BJ (cell line): ENCODE measurements at places on chromosomes 2 and 18.

GRCh38 chr18:63869374-63869773, 18.1 kb upstream of the SERPINB2 start:
- peak; percentile 50 for DNase-seq

DNA sequence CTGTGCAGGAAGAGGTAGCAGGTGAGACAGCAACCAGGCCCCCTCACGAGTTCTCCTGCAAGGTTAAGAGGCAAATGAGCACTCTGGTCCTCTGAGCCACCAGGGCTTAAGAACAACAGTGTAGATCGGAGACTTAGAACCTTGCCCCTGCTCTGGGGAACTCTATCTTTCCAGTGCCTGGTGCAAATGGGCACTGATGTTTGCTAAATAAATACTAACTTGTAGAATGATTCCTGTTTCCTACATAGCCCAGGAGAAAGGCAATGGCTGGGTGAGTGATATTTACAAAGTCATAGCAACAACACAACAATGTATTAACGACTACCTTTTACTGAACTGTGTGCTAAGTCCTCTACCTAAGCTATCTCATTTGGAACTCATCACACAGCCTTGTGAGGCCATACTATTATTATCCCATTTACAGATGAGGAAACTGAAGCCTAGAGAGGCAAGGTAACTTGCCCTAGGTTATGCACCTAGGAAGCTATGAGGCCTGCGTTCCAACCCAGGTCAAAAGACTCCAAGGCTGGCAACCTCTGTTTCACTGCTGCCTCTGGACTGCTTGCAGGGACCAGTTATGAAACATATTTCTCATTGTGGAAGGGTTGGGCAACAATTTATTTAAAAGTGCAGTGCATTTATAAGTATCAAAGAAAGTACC, 4.3 kb downstream of the ATP8B1 start:
- DNase-seq: no peak

DNA sequence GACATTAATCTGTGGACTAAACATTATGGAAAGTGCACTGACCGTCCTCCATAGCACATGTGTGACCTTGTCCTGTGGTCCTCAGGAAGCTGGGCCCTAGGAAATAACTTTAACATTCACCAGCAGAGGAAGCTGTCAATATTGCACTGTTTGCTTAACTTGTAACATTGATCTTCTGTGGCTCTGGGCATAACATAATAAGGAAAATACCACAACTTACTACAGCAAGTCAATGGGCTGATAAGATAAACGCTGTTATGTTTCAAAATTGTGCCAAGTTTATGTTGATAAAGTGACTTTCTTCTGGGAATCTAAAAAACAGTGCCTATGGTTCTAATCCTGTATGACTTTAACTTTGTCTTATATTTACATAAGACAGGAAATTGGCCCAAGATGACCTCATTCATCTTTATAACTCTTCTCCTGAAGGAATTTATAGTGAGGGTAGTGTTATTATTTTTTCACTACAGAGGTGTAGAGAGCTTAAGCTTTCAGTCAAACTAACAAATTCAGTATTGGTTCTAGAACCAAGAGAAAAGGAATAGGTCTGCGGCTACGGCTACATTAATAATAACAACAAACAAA, 113.7 kb upstream of the MAP4K3 start:
- DNase-seq: no peak

GRCh38 chr2:159131914-159132281, 154.6 kb downstream of the WDSUB1 start:
- DNase-seq: peak; percentile 80

- no peak for DNase-seq
Observed at GRCh38 chr18:58823412-58823811, 41.3 kb upstream of the ZNF532 start.

DNA sequence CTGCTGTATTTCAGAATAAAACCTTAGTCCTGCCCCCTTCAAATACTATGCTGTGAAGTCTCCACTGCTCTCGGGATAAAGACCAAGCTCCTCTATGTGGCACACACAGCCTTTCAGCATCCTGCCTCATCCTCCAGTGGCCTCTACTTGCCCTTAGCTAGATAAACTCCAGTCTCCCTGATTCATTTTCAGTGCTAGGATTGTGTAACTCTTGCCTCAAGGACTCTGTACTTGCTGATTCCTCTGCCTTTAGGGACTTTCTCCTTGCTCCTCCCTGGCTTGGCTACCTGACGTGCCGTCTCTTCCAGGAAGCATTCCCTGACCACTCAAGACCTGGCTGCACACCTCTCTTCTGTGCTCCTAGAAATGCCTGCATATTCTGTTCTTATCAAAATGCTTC, 416.7 kb downstream of the MTX2 start:
- DNase-seq: no peak

- no peak for DNase-seq
Observed at GRCh38 chr18:77103187-77103850, 29.3 kb downstream of the MBP start.

- DNase-seq: no peak
Observed at GRCh38 chr2:163644238-163644637, 91.6 kb downstream of the FIGN start.

DNA sequence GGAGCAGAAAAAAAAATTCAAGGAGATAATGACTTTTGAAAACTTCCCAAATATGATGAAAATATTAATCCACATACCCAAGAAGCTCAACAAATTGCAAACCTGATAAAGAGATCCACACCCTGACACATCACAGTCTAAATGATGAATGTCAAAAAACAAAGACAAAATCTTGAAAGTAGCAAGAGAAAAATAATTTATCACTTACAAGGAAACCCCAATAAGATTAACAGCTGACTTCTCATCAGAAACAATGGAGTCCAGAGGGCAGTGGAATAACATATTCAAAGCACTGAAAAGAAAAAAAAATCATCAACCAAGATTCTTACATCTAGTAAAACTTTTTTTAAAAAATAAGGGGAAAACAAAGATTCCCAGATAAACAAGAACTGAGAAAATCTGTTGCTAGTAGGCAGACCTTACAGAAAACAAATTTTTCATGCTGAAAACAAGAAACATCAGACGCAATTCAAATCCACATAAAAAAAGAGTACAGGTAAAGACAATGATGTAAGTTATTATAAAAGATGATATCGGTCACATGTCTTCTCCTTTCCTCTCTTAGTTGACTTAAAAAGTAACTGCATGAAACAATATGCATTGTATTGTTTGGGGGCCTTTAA, 21.3 kb downstream of the SLC66A2 start:
- no peak for DNase-seq

GRCh38 chr2:159096901-159097300, 128.5 kb downstream of the TANC1 start:
- DNase-seq: no peak

DNA sequence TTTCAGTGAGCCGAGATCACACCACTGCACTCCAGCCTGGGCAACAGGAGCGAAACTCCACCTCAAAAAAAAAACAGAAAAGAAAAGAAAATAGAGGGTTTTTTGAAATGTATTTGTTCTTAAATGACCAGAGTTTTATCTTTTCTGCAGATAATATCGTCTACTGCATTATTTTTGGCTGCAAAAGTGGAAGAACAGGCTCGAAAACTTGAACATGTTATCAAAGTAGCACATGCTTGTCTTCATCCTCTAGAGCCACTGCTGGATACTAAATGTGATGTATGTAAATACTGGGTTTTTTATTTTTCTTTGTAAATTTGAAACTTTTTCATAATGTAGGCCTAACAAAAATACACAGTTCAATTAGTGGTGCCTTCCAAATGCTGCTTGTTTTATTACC, 18.1 kb downstream of the CCNT2 start:
- no peak for DNase-seq
